ENCODE measurements at places on chromosomes 12 and 14. TPM values are rescaled to one million over a fixed set of nuclear protein-coding genes. Genes with fewer than 3 reads are reported as not detected.
A peak's percentile ranks its signal among the peaks of the same experiment; 100 is the strongest.

Gene KRT73
- not detected for total RNA-seq

DNA sequence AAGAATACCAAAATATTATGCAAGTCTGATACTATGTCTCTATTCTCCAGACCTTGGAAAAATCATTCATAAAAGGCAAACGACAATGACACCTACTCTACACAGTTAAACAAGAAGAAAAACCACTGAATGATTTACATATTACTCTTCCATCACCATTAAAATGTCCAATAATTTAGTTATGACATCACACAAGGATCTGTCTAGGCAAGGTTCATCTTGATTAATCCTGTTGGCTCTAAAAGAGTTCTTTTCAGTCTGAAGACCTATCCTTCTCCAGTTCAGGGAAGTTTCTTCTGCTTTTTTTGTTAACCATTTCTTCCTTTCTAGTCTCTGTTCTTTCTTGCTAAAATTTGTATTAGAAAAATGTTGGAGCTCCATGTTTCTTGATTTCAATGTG is 64.0 kb downstream of the OSBPL8 start:
- H3K27ac ChIP-seq = no peak overlapping the region
- no peaks in the 10 kb centered on the region for H3K36me3 ChIP-seq
- no peaks in the 10 kb centered on the region for H3K27me3 ChIP-seq
- H3K4me1 ChIP-seq = no peaks in the 10 kb centered on the region
- H3K4me3 ChIP-seq = no peak overlapping the region

DNA sequence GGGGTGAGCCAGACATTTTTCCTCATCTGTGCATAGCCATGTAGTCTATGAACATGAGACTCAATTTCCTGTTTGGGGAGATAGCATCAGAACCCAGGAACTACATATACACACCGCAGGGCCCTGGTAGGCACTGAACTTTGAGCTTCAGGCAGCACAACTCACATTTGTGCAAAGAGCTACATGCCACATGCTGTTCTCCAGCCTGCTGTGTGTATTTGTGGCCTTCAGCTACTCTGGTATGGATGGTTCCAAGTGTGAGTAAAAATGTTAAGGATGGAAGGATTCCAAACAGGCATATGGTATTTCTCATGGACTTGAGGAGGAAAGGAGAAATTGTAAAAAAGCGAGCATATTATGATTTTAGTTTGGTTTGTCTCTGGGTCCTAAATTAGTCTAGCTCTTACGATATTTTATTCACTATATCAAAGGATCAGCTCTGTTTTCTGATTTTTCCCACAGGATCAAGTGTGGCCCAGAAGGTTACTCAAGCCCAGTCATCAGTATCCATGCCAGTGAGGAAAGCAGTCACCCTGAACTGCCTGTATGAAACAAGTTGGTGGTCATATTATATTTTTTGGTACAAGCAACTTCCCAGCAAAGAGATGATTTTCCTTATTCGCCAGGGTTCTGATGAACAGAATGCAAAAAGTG is 422.4 kb upstream of the OR4E1 start:
- no peak overlapping the region for H3K4me3 ChIP-seq
- H3K27me3 ChIP-seq = no peaks in the 10 kb centered on the region
- peak; percentile 29 for DNase-seq
- H3K36me3 ChIP-seq = no peaks in the 10 kb centered on the region
- H3K27ac ChIP-seq = no peak overlapping the region

GRCh38 chr14:83041224-83041623 is 1507.6 kb upstream of the SEL1L start:
- no peak for DNase-seq
- no peaks in the 10 kb centered on the region for H3K36me3 ChIP-seq
- no peaks in the 10 kb centered on the region for H3K4me1 ChIP-seq

DNA sequence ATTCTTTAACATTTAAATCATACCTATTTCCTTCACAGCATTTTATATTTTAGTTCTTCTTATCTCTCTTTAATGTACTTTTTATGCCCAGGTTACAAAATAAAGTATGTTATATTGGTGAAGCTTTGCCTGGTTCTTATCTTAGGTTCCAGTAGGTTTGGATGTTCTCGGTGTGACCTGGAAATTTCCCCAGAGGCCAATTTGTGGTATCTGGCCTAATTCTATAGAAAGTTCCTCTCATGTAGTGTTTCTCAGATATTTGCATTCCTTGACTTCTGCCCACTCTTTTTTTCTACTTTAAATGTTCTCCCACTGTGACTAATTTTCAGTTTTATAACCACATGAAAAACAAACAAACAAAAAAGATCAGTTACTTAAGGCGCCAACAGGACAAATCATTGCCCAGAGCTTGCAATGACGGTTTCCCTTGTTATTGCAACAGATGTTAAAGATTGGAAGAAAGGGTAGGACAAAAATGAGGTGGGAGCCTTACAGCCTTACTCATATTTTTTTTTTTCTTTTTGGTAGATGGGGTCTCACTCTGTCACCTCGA is 41.2 kb upstream of the PPM1H start:
- H3K4me1 ChIP-seq = peaks cover 20% of the 10 kb centered on the region
- DNase-seq = no peak
- no peak overlapping the region for H3K4me3 ChIP-seq
- H3K27ac ChIP-seq = no peak overlapping the region
- H3K27me3 ChIP-seq = peaks cover 1% of the 10 kb centered on the region

DNA sequence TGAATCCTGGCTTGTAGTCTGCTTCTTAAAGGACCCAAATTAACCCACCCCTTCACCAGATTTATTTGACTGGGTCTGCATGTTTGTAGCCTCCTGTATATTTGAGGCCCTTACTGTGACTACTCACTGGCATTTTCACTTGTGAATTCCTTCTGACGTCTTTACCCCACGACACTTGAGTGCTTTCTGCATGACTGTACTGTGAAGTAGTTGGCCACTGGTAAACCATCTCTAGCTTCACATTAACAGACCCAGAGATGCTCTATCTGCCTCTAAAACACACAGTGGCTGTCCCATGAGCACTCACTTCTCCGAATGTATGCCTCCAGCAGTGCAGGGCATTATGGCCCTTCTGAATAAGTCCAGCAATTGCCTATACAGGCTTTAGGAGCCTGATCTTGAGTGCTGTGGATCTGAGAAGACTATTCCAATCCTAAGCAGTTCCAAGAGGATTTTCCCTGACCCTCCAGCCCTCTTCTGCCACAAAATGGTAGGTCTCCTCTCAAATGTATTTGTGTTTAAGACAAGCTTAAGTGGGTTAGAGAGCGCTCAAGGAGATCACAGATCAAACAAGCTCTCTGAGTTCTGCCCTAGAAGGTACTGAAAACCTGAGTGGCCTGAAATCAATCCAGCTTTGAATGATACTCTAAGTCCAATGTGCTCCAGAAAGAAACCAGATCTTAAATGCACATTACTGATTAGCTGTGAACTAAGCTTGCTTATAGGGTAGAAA is 534.7 kb downstream of the RPS29 start:
- no peak for DNase-seq
- no peak overlapping the region for H3K27ac ChIP-seq
- H3K4me1 ChIP-seq = no peaks in the 10 kb centered on the region
- no peak overlapping the region for H3K4me3 ChIP-seq
- no peaks in the 10 kb centered on the region for H3K27me3 ChIP-seq

DNA sequence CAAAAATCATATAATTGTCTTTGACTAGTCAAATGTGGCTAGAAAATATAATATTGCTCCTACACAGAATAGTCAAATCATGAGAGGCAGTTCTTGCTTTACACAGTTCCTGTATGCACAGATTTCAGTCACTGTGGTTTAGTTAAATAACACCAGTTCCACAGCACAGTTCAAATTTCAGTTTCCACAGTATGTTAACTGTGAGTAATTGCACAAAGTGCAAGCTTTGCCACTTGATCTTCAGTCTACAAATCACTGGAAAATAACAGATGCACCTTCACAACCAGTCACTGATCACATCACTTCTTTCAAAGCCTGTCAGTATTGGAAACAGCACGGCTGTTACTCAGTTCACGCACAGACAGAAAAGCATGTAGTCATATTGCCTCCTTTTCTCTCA is 38.7 kb downstream of the KCNH5 start:
- H3K4me3 ChIP-seq = no peak overlapping the region
- no peak for DNase-seq
- H3K4me1 ChIP-seq = no peaks in the 10 kb centered on the region
- H3K36me3 ChIP-seq = no peaks in the 10 kb centered on the region

- no peaks in the 10 kb centered on the region for H3K27me3 ChIP-seq
- H3K4me1 ChIP-seq = peaks cover 12% of the 10 kb centered on the region
- DNase-seq = no peak
- no peak overlapping the region for H3K4me3 ChIP-seq
Measured at GRCh38 chr12:122665349-122665748, 37.8 kb downstream of the HCAR2 start.

Gene C12orf42
- total RNA-seq = not detected

DNA sequence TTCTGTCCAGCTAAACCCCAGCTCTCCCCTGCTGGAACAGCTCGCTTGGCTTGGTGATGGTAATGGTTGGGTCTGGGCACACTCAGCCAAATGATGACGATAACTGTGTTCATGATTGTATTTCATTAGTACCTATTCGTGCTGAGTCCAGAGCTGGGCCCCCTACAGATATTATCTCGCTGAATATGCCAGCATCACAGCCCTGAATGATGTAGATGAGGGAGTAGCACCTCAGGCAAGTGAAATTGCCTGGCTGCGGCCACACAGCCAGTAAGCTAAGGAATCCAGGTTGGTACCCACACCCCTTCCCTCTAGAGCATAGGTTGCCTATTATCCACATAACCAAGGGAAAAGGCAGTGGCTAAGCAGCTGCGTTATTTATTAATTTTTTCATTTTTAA is 163.5 kb downstream of the KTN1 start:
- no peak overlapping the region for H3K27ac ChIP-seq
- 0 out of 3 replicates have a peak, but pooled peaks cover 3% of the 10 kb centered on the region for H3K27me3 ChIP-seq
- H3K4me3 ChIP-seq = no peak overlapping the region
- H3K36me3 ChIP-seq = no peaks in the 10 kb centered on the region
- DNase-seq = no peak
- H3K4me1 ChIP-seq = peaks cover 18% of the 10 kb centered on the region

- H3K36me3 ChIP-seq = no peaks in the 10 kb centered on the region
- H3K4me1 ChIP-seq = peaks cover 39% of the 10 kb centered on the region
- H3K27ac ChIP-seq = no peak overlapping the region
- H3K27me3 ChIP-seq = no peaks in the 10 kb centered on the region
- DNase-seq = no peak
Measured at GRCh38 chr12:107526555-107527180, 158.9 kb upstream of the PWP1 start.
